Left ventricle myocardium superior (tissue), 1 donor: ENCODE measurements at places on chromosomes 1 and 21.

DNA sequence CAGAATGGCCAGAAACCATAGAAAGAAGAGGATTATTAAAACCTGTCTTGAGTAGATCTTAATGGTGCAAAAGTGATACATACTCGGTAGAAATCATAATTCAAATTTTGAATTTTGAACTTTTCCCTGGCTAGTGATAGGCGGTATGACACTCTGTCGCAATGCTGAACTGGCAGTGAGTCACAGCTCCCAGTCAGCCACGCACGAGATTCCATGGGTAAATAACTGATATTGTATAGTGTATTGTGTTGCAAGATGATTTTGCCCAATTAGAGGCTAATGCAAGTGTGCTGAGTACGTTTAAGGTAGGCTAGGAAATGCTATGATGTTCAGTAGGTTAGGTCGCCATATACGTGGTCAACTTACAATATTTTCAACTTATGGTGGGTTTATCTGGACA is 207.0 kb downstream of the SIPA1L2 start:
- DNase-seq, result no peak

DNA sequence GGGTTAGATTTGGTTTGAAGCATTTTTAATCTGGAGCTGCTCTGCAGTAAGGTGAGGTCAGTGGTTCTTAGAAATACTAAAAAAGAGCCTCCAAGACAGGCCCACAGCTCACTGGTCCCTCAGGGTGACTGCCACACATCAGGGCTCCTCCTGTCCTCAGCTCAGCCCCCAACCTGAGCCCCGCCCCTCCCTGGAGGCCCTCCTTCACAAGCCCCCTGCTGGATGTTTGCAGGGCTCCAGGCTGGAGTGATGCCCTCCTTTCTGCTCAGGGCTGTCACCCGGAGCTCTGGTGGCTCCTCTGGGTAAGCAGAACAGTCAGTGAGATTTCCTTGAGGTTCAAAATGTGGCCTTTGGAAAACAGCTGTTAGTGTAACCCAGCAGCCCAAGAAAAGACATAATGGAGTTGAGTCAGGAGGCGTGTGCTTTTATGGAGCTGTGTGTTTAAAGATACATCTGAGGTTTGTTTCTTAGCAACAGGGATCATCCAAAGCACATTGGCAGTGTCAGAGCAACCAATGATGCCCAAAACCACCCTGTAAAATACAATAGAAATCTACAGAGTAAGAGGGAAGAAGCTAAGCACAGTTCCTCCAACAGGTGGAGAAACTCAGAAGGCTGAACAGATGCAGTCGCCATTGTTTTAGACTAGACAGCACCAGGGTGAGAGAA is 21.4 kb downstream of the STUM start:
- no peak for DNase-seq

- no peak for DNase-seq
Observed at GRCh38 chr1:91787919-91788318, 98.0 kb downstream of the TGFBR3 start.

DNA sequence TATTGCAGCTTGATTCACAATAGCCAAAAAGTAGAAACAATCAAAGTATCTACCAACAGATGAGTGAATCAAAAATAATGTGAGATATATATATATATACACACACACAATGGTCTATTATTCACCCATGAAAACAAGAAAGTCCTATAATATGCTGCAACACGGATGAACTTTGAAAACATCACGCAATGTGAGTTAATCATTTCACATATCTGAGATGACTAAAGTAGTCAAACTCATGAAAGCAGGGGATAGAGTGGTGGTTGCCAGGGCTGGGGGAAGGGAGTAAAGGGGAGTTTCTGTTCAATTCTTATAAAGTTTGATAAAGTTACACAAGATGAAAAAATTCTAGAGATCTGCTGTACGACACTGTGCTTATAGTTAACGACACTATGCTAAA is 1234.8 kb downstream of the MRPL39 start:
- DNase-seq, result no peak

- peak; percentile 96 for DNase-seq
Observed at GRCh38 chr1:58816072-58816746, 32.4 kb upstream of the JUN start.

GRCh38 chr1:2399890-2400575 is 8.4 kb downstream of the RER1 start:
- DNase-seq, result no peak

- no peak for DNase-seq
Observed at GRCh38 chr1:180343921-180344769, 114.1 kb downstream of the LHX4 start.

DNA sequence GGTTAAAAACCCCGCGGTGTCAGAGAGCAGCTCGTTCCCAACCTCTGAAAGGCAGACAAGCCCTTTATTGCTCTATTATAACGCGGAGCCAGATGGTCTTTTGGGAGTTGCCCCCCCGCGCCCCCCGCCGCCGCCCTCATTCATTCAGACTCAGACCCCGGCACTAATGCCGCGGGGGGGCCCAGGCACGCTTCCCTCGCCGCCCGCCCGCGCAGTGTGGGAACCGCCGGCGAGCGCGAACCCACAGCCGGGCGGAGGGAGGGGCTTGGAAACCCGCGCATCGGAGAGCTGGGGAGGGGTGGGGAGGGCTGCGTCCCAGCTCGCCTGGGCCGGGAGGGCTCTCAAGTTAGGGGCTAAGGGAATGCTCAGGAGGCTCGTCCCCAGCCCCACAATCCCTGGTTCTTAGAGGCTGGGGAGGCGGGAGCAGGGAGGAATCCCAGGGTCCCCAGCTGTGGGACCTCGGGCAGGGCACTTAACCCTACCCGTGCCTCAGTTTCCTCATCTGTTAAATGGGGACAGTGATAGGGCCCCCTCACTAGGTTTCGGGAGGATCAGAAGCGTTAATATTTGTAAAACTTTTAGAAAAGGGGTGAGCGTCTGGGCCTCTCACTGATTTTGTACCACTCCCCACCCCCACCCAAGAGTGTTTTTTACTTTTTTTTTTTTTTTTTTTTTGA is 10.9 kb upstream of the HES5 start:
- DNase-seq, result peak; percentile 38

DNA sequence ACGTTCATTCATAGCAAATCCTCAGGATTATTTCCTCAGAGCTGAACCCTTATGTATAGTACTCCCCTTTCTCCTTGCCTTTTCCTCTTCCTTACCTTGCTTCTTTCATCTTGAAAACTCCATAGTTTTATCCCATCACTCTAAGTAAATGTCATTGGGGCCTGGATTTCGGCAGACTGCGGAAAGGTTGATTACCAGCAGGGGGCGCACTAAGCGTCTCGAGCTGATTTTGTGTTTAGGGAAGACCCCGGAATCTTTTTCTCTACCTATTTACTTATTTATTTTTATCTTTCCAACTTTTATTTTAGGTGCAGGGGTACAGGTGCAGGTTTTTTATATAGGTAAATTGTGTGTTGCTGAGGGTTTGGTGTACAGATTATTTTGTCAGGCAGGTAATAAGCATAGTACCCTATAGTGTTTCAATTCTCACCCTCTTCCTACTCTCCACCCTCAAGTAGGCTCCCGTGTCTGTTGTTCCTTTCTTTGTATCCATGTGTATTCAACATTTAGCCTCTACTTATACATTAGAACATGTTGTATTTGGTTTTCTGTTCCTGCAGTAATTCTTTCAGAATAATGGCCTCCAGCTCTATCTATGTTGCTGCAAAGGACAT is 11.4 kb upstream of the MTARC1 start:
- DNase-seq, result peak; percentile 60

DNA sequence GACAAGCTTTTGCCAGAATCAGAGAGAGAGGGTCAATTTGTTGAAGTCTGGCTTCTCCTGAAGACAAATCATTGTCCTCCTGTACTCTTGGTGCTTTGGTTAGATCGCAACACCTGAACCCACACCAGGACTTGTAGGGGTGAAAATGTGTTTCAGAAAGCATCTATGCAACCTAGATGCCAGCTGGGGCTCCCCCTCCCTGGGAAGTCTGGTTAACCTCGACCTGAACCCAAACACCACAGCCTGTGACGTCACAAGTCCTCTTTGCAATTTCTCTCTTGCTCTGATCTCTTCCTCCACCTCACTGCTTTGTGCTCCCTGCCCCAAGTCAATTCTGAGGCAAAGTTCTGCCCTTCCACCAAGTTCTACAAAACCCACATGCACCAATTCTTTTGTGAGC is 42.8 kb upstream of the USP24 start:
- no peak for DNase-seq

DNA sequence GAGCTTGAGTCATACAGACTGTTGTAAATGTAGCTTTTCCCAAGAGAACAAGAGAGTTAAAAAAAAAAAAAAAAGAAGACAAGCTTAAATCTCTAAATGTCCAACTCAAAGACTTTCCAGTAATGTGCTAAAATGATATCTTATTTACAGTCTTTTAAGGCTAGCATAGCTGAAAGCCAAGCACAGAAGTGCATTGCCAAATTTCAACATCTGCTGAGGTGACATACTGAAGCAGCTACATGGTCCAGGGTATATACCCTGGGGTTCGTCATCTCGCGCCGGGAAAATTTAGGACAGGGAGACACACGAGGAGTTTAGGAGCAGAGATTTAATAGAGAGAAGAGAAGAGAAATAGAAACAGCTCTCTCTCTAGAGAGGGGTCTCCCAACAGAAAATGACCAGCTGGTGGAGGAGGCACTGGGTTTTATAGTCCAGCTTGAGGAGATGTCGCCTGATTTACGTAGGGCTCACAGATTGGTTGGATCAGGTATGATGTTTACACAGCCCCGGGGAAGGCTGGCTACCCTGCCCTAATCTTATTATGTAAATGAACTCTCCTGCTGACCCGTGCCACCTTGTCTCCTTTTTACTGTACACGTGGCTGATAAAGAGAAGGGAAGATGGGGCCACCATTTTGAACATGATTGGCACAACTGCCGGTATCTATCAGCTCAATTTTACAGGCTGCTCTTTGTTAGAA is 172.7 kb downstream of the TRIM33 start:
- DNase-seq, result no peak

DNA sequence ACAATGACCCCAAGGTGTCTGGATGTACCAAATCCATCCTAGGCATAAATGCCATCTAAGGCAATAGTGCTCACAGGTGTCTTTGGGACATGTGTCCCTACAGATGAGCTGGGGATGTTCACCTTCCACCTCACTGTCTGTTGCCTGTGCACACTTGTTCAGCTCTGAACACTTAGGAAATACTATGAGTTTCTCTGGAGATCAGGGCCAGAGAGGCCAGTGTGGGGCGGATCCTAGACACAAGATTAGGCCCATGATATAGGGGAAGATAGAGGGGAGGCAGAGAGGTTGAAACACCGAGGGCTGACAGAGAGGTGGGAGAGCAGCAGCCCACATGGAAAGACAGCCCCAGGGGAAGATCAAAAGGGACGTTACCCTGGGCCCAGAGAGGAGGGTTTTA is 25.6 kb downstream of the C1orf116 start:
- DNase-seq, result no peak

- no peak for DNase-seq
Observed at GRCh38 chr1:64932962-64933295, 33.4 kb downstream of the JAK1 start.

GRCh38 chr1:171267391-171267790 is 19.1 kb downstream of the FMO1 start:
- no peak for DNase-seq

GRCh38 chr21:35072960-35073359 is 23.9 kb upstream of the RUNX1 start:
- peak; percentile 49 for DNase-seq

DNA sequence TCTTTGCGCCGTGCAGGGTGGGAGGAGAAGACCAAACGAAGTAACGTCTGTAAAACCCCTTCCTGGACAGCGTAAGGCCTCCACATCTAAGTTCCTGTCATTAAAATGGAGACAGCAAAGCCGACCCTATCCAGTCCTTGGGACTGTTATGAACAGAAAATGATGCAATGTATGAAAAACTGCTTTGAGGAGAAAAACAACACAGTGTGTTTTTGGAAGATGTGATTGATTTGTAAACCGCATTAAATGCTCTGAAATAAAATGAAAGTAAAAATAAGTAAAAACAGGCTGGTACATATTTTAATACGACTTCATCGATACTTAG is 827 bp upstream of the URB1 start:
- DNase-seq, result no peak

DNA sequence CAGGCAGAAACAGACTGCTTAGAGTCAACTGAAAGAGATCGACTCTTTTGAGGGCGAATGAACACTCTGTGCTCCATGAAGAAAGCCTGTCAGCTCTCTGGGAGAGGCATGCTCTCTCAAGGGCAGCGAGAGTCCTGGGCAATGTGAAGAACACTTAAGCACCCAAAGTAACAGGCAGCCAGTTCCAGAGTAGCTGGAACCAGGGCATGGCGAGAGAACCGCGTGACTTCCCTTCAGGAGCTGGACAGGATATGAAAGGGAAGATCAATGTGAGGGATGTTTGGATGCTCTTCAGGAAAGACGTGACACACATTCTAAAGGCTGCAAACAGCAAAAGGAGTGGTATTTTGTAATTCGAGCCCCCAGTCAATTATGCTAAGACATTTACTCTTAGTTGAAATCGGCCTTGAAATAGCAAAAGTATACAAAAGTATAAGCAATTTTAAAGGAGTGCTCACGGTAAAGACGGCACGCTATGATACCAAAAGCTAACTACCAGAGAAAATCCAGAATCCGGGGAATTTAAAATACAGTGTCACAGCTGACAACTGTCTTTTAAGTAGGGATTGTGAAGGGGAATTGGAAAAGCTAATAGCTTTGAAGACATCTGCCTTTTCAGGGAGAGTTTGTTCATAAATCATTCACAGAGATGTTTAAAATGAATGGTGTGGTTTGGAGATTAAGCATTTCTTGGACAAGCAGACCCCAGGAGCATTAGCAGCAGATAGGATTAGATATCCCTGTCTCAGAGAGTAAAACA is 20.8 kb downstream of the ADAMTS5 start:
- DNase-seq, result peak; percentile 53

DNA sequence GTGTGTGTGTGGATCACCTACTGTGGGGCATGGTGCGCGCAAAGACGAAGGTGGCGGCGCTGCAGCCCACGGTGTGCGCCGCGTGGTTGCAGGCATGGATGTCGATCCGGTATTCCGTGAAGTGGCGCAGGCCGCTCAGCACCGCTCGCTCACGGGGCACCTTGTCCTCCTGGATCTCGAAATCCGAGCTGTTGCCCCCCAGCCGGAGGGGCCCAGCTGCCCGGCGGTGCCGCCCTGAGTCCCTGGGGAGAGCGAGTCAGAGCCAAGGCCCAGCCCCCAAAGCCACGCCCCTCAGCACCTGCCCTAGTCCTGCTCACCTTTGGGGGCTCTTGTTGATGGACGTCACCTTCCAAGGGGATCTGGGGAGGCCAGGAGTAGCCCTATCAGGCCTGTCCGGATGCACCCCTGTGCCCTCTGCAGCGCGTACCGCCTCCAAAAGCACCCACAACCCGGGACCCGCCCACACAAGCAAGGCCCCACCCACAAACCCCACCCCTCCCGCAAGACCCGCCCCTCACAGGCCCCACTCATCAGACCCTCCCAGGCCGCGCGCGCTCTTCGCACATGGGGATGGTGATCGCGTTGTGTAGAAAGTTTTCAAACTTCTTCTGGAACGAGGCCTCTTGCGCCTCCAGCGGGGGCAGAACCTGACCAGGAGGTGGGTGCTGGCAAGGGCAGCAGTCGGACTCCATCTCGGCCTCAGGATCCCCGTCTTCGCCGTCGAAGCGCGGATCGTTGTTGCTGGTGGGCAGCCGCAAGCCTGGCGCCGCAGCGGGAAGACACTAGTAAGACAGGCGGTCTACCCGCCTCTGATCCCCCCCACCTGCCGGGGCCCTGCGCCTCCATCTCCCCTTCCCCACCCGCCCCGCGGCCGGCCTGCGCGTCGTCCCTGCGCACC is 13.6 kb downstream of the INSRR start:
- no peak for DNase-seq
